ENCODE measurements at places on chromosomes 12 and 14.
A peak's percentile ranks its signal among the peaks of the same experiment; 100 is the strongest.

DNA sequence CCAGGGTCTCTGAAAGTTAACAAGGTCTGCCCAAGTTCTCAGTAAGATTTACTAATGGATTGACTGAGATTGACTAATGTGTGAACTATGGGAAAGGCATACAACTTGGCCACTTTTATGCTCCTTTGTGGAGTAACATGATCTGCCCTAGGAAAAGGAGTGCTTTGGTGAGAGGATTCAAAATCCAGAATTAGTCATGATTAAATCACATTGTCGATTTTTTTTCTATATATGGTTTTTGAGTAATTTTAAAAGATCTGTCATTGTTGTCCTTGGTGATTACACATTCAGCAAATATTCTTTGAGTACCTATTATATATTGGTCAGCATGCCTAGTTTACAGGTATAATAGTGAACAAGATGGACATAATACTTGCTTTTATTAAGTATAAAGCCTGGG lies 147.7 kb upstream of the SYT10 start:
- peak; percentile 70 for DNase-seq

- DNase-seq: no peak
These were observed 108.1 kb downstream of the TTLL5 start for GRCh38 chr14:75769047-75769685.

DNA sequence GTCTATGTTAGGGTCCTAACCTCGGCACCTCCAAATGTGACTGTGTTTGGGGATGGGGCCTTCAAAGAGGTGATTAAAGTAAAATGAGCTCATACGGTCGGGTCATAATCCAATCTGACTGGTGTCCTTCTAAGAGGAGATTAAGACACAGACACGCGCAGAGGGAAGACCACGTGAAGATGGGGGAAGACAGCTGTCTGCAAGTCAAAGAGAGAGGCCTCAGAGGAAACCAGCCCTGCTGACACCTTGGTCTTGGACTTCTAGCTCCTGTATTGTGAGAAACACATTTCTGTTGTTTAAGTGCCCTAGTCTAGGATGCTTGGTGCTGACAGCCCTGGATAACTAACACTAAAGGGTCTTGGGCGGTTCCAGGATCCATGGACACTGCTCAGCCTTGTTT lies 109.6 kb downstream of the DICER1 start:
- DNase-seq: no peak

- DNase-seq: no peak
These were observed 257.9 kb upstream of the FOXN3 start for GRCh38 chr14:89674936-89675335.

- peak; percentile 60 for DNase-seq
These were observed 45.7 kb upstream of the CLMN start for GRCh38 chr14:95365401-95365800.

DNA sequence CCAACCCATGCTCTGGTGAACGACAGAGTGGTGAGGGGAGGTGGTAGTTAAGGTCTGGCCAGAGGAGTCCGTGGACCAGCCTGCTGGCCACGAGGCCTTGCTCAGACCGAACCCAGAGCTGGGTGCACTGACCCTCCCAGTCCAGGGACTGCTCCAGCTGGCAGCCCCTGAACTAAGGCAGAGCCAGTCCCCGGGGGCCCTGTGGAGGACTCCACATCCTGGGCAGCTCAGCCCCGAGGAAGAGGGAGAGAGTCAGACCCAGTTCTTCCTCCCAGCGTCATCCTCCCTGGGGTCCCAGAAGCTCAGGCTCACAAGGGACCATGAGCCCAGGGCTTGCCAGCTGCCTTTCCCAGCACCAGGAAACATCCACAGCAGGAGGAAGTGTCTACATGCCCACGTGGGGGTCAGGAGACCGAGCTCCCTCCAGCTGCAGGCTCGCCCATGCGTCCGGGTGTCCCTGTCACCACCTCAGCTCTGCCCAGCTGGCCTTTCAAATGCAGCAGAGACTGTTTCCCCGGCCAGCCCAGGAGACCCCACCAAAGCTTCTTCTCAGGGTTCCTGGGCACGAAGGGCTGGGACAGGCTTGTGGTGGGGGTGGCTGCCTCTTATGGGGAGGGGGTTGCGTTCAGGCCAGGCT lies 194.4 kb downstream of the KIF26A start:
- DNase-seq: no peak

DNA sequence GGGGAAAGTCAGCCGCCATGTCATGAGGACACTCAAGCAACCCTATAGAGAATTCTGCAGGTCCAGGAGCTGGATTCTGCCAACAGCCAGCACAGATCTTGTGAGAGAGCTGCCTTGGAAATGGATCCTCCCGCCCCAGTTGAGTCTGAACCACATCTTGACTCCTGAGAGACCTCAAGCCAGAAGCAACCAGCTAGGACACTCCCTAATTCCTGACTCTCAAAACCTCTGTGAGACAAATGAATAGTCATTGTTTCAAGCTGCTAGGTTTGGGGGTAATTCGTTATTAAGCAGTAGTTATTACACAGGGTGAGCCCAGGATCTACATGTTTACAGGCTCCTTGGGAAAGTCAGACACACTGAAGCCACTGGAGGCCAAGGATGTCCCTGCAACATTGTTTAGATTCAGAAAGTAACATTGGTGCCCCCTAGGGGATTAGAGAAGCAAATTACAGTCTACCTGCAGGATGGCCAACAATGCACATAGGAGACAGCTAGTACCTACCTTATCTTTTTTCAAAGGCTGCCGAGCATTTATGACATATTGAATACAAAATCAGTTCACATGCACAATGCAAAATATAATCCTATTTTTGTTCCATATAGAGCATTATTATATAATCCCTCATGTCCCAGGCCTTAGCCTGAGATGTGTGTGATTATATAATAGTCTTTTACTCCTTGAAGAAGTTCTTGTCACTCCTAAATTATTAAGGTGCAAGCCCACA lies 57.9 kb upstream of the FICD start:
- peak; percentile 81 for DNase-seq

- no peak for DNase-seq
These were observed 68.6 kb downstream of the TGFB3 start for GRCh38 chr14:75913183-75913582.

DNA sequence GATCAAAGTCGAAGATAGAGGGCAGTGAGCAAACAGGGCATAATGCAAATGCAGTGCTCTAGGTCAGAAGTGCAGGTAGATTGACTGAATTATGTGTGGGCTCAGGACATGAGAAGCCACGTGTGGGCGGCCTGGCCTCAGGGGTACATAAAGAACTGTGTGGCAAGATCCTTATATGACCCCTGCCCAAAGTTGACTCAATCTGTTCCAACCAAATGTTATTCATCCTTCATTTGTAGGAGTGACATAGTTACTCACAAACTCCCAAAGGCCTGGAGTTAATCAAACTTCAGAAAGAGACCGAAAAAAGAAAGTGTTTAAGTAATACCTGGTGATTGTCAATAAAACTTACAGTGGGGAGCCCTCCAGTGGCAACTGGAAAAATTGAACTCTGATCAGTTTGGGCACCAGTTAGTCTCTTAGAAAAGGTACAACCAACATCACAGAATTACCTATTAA lies 150.4 kb upstream of the FAR2 start:
- DNase-seq: peak; percentile 73

GRCh38 chr12:51980051-51980808 lies 26.5 kb upstream of the TAMALIN start:
- peak; percentile 82 for DNase-seq

DNA sequence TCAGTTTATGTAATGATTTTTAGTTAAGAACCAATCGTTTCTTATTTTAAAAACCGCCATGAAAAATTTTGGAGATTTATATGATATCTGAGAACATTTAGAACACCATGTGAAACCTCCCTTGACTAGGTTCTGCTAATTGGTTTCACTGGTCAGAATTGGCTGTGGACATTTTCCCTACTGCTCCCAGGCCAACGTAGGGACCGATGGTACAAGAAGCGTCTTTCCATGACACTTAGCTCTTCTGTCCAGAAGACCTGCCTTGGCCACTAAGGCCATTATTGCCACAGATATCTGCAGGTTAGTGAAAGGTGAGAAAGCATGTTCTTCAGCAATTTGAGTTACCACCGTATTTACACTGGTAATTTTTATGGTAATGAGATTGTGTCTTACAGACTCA lies 424.0 kb downstream of the TMEM117 start:
- no peak for DNase-seq

DNA sequence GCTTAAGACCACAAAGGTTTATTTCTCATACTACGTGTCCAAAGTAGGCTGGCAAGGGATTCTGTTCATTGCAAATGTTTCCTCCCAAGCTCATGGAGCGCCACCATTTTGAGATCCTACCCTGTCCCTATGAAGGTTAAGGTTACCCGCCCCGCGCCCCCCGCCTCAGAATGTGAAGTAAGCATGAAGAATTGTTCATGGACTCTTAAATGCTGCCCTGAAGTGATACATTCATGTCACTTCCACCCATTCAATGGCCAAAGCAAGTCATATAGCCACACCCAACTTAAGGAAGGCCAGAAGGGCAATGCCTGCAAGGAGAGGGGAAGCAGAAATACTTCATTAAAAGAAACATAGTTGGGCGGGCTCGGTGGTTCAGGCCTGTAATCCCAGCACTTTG lies 4.2 kb downstream of the TMEM253 start:
- DNase-seq: no peak

Data from choroid plexus epithelial cell (primary cell).